Naive B cell (primary cell): ENCODE measurements at places on chromosomes 11 and 22. TPM values are rescaled to one million over a fixed set of nuclear protein-coding genes. Genes with fewer than 3 reads are reported as not detected.

FREY1 gene
- polyA plus RNA-seq = not detected

KCNJ4 gene
- polyA plus RNA-seq = not detected

- H3K4me3 ChIP-seq = no peak overlapping the region
- no peak overlapping the region for H3K27ac ChIP-seq
- H3K36me3 ChIP-seq = no peaks in the 10 kb centered on the region
- DNase-seq = no peak
These were observed 117.5 kb downstream of the SNX19 start for GRCh38 chr11:130798801-130799200.

GRCh38 chr11:34558211-34558610 lies 44.6 kb upstream of the ELF5 start:
- no peaks in the 10 kb centered on the region for H3K36me3 ChIP-seq
- no peaks in the 10 kb centered on the region for H3K4me1 ChIP-seq
- no peak for DNase-seq
- peak overlapping the region; percentile 55 for H3K27ac ChIP-seq

DNA sequence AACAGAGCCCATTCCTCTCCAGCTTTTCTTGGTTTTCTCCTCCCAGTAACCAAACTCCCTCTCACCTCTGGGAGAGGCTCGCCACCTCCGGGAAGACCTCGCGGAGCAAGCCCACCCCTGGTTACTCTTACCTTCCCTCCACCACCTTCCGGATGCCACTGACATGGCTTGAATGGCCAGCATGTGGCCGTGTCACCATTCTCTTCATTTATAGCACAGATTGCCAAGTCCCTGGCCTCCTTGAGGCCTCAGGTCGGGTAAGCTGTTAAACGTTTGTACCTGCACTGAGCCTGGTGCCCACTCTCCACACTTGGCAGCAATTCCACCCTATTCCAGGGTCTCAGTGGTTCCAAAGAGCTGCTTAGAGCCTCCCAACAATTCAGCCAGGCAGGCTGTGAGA lies 8.0 kb upstream of the FXYD2 start:
- H3K36me3 ChIP-seq = no peaks in the 10 kb centered on the region
- H3K27ac ChIP-seq = no peak overlapping the region
- H3K4me1 ChIP-seq = peaks cover 20% of the 10 kb centered on the region
- H3K4me3 ChIP-seq = no peak overlapping the region

GRCh38 chr11:133939558-133939957 lies 17.2 kb downstream of the IGSF9B start:
- H3K36me3 ChIP-seq = no peaks in the 10 kb centered on the region
- peaks cover 13% of the 10 kb centered on the region for H3K27me3 ChIP-seq
- H3K4me1 ChIP-seq = no peaks in the 10 kb centered on the region
- DNase-seq = no peak
- no peak overlapping the region for H3K4me3 ChIP-seq
- H3K27ac ChIP-seq = no peak overlapping the region

DNA sequence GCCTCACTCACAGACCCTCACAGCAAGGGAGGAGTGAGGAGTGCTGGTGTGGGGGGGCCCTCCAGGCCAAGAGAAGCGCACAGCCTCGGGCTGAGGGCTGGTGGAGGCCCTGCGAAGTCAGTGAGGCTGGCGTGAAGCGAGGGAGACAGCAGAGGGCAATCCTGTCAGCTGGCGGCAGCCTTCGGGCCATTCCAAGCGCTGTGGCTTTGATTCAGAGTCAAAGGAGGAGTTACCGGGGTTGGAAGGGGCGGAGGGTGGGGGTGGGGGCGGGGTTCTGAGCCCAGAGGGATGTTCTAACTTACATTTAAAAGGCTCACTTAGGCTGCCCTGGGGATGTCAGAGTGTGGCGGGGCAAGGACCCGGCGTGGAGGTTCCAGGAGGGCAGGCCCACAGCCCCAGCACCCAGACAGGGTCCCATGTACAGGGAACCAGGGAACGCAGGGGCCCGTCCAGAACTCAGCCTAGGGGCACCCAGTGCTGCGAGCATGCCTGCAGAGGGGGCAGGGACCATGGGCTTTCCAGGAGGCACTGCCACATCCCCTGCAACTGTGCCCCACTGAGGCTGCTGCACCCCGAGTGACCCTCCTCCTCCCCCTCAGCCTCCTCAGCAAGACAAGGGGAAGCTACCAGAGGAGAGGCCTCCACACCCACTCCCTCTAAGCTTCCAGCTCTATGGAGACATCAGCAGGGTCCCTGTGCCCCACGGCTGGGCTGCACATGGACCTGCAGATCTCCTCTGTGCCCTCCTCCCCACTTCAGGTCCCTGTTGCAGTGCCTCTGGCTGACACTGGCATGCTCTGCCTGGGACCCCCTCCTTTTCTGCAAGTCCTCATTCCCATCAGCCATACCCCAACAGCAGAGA lies 39.7 kb upstream of the TTLL12 start:
- DNase-seq = no peak
- no peak overlapping the region for H3K4me3 ChIP-seq
- H3K4me1 ChIP-seq = peaks cover 5% of the 10 kb centered on the region
- no peaks in the 10 kb centered on the region for H3K36me3 ChIP-seq
- H3K27ac ChIP-seq = no peak overlapping the region
